Stimulated activated naive B cell treated with anti-CD40 and anti-IgM and Interleukin-4, amounts not matched to agents 10 μg/mL and 1 μg/mL and 100 μg/mL, for 72 hours (primary cell): ENCODE measurements at places on chromosomes 5 and 9.

GRCh38 chr5:106262395-106262794, 1408.3 kb downstream of the EFNA5 start:
- no peak for DNase-seq

GRCh38 chr5:173962436-173962972, 26.5 kb upstream of the C5orf47 start:
- DNase-seq, result no peak

GRCh38 chr9:83199240-83199639, 136.3 kb upstream of the RASEF start:
- no peak for DNase-seq

DNA sequence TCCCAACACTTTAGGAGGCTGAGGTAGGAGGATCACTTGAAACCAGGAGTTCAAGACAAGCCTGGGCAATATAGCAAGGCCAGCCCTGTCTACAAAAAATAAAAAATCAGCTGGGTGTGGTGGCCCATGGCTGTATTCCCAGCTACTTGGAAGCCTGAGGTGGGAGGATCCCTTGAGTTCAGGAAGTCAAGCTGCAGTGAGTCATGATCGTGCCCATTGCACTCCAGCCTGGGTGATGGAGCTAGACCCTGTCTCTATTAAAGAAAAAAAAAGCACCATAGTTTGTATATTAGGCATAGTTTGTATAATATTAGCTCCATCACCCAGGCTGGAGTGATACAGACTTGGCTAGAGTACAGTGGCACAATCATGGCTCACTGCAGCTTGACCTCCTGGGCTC, 9.6 kb upstream of the NME5 start:
- no peak for DNase-seq

DNA sequence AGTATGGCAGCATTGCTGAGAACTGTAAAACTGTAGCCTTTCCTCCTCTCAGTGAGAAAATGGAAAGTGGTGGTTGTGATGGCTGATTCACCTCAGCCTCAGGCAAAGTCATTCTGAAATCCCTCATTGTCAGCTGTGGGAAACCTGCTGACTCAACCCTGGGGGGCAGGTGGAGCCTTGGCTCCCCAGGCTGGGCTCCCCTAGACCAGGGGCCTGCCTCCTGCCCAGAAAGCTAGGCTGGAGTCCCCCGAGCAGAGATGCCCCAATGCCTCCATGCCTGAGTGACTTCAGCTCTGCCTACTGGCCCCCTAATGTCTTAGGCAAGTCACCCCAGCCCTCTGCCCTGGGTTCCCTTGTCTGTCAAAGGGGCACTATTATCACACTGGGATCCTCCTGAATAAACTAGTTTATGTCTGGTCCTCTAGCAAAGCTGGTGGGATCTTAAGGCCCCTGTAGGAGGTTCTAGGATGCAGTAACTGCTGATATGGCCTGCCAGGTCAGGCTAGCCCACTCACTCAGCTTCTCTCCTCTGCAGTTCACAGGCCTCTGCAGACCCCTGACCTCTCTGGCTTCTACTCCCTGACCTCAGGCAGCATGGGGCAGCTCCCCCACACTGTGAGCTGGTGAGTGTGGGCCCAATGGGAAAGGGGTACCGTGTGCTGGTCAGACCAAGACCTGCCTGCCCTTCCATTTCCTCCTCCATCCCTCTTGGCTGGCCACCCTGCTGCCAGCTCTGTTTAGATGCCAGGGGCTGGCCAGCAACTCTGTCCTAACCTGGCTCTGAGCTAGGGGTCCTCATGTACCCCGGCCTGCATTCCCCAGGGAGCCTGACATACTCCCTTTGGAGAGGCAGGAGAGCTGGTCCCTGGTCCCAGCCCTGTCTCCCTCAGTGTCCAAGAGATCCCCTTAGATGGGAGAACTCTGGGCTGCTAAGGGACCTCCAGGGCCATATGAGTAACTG, 24.2 kb downstream of the TCF7 start:
- DNase-seq, result peak; percentile 56

- no peak for DNase-seq
Observed at GRCh38 chr9:134136118-134136995, 475 bp downstream of the WDR5 start.

GRCh38 chr9:677461-678097, 163.9 kb upstream of the DMRT1 start:
- DNase-seq, result no peak

- no peak for DNase-seq
Observed at GRCh38 chr5:36820900-36821299, 55.7 kb upstream of the NIPBL start.

GRCh38 chr5:173015598-173016455, 32.3 kb downstream of the ATP6V0E1 start:
- no peak for DNase-seq

DNA sequence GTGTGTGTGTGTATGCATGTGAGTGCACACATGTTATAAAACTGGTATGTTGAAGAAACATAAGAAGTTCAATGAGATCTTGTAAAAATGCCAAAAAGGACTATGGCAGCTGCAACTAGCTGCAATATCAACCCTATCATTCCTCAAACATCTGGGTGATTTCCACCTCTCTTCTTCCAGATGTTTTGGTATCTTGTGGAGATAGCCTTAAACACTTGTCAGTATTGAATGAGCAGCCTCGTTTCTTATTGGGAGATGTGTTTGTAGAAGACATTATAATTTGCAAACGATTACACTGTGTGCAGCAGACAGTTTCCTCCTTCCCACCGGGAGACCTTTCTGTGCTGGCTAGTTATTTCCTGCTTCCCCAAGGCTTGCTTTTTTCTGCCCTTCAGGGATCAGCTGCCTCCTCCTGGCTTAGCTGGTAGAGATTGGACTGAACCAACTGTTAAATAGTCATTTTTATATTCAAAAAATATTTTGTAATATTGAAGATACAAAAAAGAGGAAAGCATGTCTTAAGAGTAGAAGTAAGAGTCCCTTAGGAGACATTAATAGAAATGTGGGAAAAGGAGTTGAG, 168.4 kb upstream of the MPDZ start:
- no peak for DNase-seq

DNA sequence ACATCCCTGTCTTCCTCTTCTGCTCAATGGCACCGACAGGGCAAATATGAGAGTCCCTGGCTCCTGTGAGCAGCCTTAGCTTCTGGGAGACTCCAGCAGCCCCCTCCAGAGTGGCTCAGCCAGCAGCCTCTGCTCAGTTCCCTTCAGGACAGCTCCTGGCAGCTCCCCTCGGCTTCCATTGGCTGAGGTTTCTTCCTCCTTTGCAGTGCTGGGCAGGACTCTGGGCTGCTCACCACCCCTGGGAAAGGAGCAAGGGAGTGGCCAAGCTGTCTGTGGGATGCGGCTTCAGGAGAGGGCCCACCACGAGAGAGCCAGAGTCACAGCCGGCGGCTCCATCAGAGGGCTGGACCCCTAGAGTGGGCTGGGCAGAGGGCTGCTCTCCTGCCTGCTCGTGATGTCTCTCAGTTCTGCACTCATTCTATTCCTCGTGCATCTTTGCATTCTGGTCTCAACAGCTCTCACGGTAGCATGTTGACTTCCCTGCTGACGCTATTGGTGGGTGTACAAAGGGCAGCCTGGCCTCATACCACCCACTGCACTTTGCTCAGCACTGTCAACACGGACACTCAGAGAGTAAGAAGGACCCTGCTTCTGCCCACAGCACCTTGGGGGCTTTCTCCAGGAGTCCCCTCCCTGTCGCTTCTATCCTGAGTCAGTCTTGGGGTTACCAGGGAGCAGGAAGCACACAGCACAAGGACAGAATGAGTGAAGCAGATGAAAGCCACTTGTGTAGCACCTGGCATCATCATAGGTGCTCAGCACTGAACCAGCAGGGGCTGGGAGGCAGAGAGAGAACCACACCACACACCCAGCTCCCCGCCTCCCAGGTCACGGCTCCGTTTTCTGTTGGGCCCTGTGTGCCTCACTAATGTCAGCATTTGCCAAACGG, 80.9 kb upstream of the ALDH1B1 start:
- no peak for DNase-seq

DNA sequence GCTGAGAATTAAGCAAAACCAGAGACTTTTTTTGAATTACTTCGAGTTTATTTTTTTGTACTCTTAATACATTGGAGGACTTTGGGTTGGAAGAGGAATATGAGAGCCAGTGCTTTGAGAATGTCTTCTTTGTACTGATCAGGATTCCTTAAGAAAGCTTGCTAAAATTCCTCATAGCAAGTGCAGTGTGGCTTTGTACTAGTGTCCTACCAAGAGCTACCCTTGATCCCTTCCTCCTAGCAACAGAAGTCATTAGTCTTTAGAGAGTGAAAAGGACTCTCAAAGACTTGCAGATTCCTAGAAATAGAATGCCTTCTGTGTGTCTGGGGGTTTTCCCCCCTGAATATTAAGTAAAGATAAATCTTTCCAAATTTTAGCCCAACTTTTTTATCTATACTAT, 276.1 kb downstream of the ARHGAP26 start:
- no peak for DNase-seq

GRCh38 chr9:136012651-136013050, 51.5 kb upstream of the UBAC1 start:
- no peak for DNase-seq

DNA sequence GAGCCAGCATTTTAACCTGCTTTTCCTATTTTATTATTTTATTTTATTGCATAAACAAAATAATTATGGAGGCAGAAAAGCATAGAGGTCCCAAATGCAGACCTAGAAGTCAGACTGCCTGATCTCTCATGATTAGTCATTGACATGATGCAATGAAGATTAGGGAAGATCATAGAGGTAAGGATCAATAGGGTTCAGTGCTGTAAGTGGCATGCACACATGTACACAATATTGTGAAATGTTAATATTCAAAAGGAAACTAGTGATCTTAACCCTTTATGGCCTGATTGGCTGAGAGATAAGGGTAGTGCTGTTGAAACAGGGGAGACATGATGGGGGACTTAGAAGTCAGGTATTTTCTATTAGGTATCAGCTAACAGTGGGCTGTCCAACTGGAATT, 1.1 kb upstream of the FRRS1L start:
- no peak for DNase-seq

DNA sequence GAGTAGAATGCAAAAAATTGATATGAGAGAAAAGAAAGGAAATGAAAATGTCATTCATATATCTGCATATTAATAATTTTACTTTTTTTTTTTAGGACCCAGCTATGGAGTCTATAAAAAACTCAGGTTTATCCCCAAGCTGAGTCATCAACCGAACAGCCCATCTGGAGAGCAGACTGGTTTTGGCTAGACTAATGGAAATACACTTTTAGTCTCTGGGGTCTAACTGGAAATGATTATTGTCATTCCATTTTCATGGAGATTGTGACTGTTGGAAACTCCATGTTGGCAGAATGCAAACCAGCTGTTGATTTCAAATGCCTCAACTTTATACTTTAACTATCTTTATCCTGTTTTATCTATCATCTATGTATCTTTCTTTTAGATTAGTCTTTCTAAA, 28.7 kb downstream of the ANXA1 start:
- DNase-seq, result no peak

- no peak for DNase-seq
Observed at GRCh38 chr5:17734011-17734410, 99.8 kb downstream of the TAF11L14 start.

- no peak for DNase-seq
Observed at GRCh38 chr9:10785255-10785654, 172.5 kb upstream of the PTPRD start.

GRCh38 chr5:568061-568781, 43.9 kb upstream of the CEP72 start:
- DNase-seq, result no peak

DNA sequence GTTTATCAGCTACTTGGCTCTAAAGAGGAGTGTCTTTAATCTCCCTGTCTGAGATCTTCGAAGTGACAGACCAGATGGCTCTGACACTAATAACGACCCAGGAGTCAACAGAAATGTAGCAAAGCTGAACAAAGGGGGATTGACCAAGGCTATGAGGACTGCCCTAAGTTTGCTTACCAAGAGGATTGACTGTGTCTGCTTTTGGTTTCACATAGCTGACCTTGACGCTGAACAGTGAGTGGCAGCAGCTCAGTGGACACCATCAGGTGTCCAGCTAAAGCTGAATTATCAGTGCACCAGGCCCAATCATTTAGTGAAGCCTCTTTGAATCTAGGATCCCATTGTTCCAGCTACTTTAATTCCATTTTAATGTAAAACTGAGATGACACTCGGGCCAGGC, 262.6 kb downstream of the COX7C start:
- no peak for DNase-seq

DNA sequence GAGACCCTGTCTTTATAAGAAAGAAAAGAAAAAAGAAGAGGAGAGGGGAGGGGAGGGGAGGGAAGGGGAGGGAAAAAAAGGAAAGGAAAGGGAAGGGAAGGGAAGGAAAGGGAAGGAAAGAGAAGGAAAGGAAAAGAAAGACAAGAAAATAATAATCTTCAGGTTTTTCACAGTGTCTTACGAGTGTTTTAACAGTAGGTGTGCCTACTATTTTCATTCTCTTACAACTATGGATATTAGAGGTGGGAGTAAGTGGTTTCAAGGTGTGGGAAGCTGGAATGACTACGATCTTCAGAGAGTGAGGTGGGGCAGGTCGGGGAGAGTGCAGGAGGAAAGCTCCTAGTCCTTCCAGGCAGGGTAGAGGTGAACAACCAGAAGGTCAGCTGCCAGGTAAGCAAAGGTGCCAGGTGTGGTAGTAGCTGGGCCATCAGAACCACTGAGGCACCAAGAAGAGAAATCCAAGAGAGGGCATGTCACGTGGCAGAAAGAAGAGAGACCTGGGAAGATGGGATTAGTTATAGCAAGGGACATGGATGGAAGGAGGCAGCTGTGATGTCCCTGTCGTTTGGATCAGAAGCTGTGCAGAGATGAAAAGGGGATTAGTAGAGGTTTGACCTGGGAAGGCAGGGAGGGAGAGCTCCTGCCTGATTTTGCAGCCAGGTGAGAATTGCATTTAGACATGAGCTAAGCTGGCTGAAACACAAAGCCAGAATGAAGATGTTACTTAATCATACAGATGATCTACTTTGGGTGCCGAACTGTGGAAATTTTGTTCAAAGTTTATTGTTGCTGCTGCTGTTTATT, 95.4 kb downstream of the OTULIN start:
- no peak for DNase-seq

DNA sequence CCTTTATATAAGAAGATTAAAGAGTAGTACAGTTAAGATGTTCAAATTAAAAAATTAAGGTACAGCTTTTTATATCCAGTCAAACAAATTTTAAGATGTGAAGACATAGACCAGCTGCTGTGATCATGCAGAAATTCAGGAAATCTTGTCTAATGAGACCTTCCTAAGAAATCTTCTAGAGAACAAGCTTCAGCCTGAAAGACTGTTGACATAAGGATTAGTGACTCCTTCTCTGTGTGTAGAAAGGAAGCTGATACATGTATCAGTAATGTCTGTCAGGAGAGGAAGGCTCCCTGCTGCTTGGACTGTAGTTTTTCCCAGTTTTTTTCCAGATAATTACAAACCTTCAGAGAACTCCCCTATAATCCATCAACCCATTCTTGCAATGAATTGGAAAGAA, 75.8 kb upstream of the PCSK5 start:
- DNase-seq, result no peak

- DNase-seq, result no peak
Observed at GRCh38 chr5:54024466-54024865, 285.9 kb downstream of the ARL15 start.

GRCh38 chr5:3943859-3944258, 348.2 kb downstream of the IRX1 start:
- no peak for DNase-seq

- no peak for DNase-seq
Observed at GRCh38 chr9:72445306-72445995, 76.0 kb upstream of the TMC1 start.

GRCh38 chr5:59640411-59640810, 253.1 kb downstream of the PDE4D start:
- no peak for DNase-seq

GRCh38 chr5:446883-447263, 3.9 kb downstream of the EXOC3 start:
- DNase-seq, result no peak
